Pons (tissue), 1 donor: ENCODE measurements at places on chromosomes 13 and 19.

GRCh38 chr19:406135-406781, 2.7 kb downstream of the C2CD4C start:
- DNase-seq, result no peak

DNA sequence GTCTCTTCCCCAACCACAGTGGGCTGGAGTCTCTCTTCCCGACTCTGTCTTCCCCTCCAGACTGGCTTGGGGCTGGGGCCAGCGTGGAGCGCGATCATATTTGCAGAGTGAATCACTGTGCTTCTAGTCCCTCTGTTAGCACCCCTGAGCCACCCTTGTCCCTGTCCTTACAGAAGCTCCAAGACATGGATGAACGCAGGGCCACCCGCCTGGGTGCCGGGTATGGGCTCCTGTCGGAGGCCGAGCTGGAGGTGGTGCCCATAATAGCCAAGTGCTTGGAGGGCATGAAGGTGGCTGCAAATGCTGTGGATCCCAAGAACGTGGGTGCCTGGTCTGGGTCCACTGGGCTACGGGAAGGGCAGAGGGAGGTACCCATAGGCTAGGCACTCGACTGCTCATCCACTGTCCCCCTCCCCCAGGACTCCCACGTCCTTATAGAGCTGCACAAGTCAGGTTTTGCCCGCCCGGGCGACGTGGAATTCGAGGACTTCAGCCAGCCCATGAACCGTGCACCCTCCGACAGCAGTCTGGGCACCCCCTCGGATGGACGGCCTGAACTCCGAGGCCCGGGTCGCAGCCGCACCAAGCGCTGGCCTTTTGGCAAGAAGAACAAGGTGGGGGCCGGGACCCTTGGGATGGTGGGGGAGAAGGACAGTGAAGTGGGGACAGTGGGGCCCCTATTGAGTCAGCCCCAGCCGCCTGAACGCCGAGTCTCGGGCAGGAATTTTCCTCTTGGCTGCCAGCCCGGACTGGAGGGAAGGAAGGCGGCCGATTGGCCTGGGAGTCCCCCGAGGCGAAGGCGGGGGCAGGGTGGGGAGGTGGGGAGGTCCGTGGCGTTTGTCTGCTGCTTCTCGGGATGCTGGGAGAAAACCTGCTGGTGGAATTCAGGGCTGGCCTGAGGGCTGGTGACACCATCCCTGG, 5.2 kb downstream of the TRIP10 start:
- no peak for DNase-seq

DNA sequence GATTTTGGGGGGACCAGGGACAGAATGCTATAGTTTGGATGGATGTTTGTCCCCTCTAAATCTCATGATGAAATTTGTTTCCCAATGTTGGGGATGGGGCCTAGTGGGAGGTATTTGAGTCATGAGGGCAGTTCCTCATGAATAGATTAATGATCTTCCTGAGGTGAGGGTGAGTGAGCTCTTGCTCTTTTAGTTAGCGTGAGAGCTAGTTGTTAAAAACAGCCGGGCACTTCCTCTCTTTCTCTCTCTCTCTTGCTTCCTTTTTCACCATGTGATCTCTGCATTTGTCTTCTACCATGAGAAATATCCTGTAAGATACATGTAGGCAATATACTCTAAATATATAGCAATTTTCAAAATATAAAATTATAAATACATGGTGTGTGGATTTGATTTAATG, 290.8 kb upstream of the PCDH9 start:
- DNase-seq, result no peak

- no peak for DNase-seq
Observed at GRCh38 chr19:50202962-50203280, 501 bp upstream of the MYH14 start.

DNA sequence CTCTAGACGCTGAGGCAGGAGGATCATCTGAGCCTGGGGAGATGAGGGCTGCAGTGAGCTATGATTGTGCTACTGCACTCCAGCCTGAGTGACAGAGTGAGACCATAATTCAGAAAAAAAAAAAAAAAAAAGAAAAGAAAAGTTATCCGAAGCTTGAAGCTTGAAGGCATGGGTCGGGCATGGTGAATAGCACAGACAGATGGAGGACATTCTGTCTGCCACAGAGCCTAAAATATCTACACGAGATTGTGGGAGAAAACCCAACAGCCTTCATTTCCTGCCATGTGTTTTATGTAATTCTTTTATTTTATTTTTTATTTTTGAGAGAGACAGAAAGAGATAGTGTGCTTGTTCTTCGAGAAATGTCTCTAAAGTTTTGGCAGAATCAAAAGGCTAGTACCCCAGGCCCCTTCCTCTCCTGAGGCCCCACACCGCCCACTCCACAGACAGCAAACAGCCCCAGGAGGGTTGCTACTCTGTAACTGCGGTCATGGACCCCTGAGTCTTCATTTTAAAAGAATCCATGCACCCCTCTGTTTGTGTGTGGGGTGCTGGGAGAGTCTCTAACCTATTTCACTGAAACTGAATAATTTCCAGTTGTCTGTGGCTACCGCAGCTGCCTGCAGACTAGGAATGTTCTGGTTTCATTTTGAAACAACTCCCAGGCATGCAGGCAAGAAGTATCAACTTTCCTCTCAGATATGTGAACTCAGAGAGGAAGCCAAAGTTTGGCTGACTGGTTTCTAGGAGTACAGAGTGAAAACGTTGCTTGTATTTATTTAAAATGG, 38.4 kb upstream of the RCBTB2 start:
- peak; percentile 78 for DNase-seq

DNA sequence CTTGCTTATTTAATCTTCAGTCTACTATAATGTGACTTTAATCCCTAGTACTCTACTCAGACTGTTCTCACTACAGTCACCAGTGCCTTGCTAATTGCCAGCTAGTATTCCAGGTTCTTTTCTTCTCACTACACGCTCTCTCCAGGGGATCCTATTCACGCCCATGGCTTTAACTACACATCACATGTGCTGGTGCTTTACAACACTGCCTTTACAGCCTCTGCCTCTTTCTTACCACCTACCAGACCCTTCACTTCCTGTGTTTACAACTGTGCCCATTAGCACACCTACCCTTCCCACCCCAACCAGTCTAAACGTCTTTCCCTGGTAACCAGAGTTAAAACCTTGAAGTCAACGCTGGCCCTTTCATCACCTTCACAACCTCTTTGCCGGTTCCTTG, 249.5 kb downstream of the DNAJC15 start:
- DNase-seq, result no peak

DNA sequence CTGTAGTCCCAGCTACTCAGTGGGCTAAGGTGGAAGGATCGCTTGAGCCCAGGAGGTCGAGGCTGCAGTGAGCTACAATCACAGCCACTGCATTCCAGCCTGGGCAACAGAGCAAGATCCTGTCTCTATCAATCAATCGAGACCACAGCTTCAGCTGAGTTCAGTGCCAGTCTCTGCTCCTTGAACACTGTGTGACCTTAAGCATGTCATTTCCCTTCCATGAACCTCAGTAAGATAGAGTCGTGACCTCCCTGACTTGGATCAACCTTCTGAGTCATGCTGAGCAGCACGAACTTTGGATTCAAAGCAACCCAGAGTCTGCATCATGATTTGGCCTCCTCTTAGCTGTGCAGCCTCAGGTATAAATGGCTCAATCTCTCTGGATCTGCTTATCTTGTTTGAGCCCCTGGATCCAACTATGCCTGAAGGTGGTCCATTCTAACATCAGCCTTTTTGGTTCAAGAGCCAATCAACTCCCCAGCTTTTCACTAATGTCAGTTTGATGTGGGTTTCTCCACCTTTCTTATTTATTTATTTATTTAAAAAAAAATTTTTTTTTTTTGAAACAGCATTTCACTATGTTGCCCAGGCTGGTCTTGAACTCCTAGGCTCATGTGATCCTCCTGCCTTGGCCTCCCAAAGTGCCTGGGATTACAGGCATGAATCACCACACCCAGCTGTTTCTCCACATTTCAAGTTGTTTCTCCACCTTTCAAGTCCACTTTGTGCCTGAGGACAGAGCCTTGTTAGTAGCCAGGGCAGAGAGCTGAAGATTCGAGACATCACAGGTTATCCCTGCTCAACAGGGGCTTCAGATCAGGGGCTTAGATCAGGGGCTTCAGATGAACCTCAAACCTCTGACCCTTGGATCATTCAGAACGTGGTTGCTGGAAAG, 26.4 kb downstream of the PTPRS start:
- DNase-seq, result no peak

DNA sequence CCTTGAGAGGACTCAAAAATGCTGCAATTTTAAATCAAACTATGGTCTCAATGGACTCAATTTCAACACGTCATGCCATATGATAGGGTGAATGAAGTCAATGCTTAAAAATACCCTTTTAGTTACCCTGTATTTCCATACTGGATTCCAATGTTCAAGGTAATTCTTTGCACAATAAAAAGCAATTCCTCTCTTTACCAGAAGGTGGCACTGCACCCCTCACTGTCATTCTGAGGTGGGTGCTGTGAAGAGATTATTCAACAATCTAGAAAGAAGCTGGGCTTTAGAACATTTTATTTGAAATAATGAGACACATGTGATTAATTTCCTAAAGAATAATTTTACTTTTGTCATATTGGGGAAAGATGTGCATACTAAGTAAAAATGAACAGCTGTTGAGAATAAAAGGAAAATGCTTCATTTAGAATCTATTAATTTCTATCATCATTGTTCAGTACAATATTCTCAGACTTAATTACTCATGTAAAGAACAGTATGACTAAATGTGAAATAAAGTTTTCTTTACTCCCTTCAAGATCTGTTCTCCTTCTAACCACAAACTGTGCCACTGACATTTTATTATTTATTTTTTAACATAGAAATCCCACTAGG, 789.1 kb downstream of the GPC5 start:
- peak; percentile 42 for DNase-seq

- DNase-seq, result no peak
Observed at GRCh38 chr19:32876919-32877285, 7.3 kb upstream of the SLC7A9 start.

DNA sequence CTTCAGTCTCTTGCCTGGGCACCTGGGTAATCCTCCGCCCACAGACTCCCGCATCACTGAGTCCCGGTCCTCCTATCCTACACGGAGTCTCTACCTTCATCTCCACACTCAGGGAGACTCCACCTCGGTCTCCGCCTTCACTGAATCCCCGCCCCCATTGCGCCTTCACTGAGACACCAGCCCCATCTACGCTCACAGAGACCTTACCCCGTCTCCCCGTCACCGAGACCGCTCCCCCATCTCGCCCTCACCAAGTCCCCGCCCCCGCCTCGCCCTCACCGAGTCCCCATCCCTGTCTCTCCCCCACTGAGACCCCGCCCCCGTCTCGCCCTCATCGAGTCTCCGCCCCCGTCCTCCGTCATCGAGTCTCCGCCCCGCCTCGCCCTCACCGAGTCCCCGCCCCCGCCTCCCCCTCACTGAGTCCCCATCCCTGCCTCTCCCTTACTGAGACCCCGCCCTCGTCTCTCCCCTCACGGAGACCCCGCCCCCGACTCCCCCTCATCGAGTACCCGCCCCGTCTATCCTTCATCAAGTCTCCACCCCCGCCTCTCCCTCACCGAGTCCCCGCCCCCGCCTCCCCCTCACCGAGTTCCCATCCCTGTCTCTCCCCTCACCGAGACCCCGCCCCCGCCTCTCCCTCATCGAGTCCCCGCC, 23.1 kb upstream of the ZNF846 start:
- peak; percentile 95 for DNase-seq

DNA sequence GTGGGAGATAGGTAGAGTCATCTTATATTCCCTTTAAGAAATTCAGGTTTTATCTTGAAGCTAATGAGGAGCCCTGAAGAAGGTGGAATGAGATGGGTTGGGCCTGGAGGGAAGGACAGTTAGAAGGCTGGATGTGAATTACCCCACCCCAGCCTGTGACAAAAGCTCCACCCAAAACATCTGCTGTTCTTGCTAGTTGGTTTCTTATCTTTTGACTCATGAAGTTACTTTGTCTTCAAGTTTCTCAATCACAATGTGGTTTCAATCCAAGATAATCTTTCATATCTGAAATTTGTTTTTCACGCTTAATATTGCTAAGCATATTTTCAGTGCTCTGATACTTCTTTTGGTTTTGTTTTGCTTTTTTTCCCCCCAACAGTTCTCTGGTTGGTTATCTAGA, 38.3 kb upstream of the HMGB1 start:
- no peak for DNase-seq

DNA sequence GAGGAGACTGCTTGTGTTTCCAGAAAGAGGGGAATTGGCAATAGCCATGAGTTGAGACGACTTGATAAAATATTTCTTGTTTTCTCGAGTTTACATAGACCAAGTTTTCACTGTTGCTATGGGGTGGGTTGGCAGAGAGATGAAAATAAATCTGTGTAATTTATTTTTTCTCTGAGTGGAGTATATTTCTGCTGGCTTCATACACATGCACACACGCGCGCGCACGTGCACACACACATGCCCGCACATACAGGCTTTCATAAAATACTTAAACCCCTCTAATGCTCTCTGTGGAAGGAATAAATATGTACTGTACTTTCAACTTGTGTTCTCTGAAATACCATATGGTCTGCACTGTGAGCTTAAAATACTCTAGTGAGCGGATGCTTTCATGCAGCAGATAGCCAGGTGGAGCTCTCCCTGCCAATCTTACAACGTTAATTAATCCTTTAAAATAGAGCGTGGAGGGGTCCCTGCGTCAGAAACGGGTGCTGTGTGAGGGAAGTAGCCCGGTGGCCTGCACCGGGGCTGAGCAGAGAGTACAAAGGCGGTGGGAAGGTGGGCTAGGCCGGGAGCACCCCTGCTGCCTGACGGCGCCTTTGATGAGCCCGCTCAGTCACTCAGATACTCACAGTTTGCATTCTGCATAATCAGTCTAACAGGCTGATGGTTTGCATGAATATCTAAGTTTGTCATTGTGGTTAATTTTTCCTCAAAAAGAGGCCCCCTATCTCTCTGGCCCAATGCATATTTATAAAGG, 44.1 kb downstream of the CCNE1 start:
- no peak for DNase-seq

GRCh38 chr13:105466376-105466775, 1069.1 kb downstream of the EFNB2 start:
- DNase-seq, result no peak
